ENCODE measurements at places on chromosomes 2 and 18.

DNA sequence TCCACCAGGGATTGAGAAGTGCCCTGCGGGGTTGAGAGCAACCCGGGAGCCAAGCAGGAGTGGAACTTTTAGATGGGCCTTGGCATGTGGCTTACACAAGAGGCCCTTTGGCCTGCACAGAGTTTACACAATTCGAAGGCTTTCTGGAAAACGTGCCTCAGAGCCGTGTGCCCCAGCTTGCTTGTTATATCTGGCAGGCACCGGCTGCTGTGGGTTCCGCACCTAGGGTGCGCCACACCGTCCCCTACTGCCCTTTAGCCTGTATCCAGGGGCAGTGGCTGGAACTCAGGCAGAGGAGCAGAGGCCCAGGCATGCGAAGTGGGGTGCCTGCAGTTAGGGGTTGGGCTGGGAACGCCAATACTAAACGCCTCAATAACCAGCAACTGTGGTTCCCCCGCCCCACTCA, 32.9 kb upstream of the EDAR start:
- DNase-seq = no peak

DNA sequence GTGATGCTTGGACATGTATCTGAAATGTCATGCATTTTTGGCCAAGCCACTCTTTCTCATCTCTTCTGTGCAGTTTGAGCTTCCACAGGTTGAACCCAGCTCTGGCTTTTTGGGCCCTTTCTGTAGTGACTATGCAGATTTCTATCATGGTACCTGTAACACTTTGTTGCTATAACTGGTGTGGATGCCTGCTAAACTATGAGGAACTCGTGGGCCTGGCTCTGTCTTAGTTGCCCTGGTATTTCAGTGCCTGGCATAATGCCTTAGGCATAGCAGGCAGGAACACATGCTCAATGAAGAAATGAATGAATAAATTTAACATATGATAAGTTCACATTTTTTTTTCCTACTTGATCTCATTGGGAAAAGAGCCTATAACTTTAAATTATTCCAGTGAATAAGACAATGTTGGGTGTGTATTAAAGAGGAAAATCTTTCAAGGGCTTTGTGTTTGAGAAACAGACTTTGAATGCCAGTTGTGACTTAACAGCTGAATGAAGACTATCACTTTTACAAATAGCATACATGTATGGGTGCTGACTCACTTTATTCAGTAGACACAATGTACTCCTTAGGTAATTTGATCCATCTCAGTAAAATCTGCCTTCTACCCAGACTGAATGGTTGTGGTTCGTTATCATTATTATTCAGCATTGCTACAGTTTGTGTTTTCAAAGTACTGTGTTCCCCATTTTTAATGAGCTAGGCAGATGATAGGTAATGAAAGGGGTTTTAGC, 86.4 kb upstream of the MAP4K3 start:
- no peak for DNase-seq

DNA sequence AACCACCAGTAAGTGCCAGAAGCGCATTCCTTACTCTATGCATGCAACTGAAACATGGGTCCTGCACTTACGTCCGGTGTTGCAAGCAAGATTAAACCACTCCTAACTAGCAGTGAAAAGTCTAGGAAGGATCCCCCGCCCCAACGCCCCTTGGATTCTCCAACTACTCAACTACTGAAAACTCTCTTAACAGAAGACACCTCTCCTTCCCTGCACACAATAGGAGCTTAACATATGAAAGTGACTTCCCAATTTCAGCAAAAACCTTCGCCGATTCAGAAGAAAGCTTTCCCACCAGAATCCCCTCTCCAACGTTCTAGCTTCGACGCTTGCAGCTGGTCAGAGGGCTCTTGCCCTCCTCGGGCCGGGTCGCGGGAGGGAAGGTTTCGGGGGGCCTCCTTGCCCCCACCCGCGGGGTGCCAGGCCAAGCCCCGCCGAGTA, 578 bp downstream of the IWS1 start:
- peak; percentile 35 for DNase-seq

- no peak for DNase-seq
Observed at GRCh38 chr18:35443434-35443833, 54.3 kb downstream of the INO80C start.

GRCh38 chr2:219636941-219637841, 9.8 kb downstream of the SLC4A3 start:
- DNase-seq = no peak

DNA sequence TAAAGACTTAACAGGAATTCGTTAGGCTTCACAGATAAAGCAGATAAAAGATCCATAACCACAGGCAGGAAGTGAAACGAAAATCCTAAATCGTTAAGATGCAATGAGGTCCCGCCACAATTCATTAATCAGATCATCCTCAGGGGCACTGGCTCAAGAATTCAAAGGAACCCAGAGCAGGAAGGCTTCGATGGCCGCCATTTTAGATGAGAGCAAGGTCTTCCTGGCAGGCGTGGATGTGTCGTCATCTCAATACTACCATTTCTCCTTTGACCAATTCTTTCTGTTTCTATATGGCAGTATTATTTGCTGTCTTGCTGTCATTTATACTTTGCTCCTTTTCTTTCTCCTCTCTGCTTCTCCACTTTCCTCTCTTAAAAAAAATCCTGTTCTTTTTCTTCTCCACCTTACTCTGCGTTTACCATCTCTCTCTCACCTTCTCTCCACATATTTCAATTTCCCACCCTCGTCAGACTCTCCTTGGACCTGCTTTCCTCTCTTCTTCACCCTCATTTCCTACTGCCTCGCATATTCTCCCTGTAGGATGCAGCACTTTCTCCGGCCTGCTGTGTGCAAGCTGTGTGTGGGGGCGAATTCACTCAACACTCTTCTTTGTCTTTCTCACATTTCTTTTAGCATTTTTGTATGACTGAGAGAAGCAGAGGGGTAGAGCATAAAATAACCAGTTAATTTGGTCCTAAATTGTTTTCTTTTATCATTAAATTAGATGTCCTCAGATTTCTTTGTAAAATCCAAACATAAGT, 35.1 kb upstream of the LHCGR start:
- DNase-seq = no peak

GRCh38 chr2:1024981-1025380, 74.3 kb downstream of the SNTG2 start:
- DNase-seq = no peak

DNA sequence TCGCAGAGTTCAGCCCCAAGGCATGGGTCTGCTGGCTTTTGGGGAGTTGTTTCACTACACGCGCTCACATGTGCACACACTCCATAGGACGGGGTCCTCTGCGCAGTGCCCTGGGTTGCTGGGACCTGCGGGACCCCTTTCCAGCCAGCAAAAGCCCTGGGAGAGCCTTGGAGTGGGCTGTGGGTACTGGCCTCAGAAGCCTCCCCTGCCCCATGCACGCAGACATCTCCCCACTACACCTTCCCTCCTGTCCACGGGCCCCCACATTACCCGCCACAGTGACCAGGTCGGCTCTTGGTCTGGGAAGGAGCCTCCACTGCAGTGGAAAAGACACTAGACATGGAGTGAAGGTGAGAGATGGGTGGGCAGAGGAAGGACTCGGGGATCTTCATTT, 48.5 kb downstream of the FAM168B start:
- DNase-seq = no peak

All from pons (tissue), 1 donor.